ENCODE measurements at places on chromosomes 3 and 15.

GRCh38 chr3:61893840-61894566 is 332.6 kb downstream of the PTPRG start:
- DNase-seq, result no peak

- DNase-seq, result no peak
Measured at GRCh38 chr15:63928185-63928842, 94.6 kb upstream of the HERC1 start.

- DNase-seq, result no peak
Measured at GRCh38 chr15:60529332-60529731, 50.4 kb upstream of the ICE2 start.

DNA sequence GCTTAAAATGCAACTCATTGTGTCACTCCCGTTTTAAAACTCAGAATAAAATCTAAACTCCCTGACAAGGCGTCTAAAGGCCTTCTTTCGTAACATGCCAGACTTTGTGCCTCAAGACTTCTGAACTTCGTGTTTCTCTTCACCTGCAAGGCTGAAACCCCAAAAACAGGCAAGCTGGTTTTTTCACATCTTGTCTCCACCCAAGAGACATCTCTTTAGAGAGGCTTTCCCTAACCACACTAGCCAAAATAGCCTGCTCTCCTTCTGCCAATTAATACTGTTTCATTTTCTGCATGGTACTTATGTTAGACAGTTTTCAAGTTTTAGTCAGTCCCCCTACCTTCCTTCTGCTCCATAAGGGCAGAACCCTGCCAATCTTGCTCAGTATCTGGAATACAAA is 41.6 kb downstream of the RAF1 start:
- DNase-seq, result no peak

DNA sequence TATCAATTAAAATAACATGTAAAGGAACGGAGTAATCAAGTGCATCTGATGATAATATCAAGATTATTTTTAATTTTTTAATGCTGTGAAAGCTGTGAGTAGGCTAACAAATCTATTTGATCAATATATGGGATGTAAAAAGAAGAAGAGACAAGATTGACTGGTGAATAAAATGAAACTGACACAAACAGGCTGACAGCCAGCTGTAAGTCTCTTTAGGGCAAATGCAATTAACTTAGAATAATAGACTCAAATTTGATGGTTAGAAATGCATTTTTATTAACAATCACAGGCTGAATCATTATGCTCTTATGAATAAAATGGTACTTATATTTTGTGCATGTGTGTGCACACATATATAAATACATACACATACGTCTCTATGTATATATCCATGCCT is 68.0 kb downstream of the MDFIC2 start:
- no peak for DNase-seq

GRCh38 chr3:14175383-14176037 is 2.9 kb downstream of the XPC start:
- no peak for DNase-seq

GRCh38 chr15:95610945-95611344 is 719.6 kb upstream of the NR2F2 start:
- DNase-seq, result no peak

- DNase-seq, result no peak
Measured at GRCh38 chr15:40295297-40295696, 12.4 kb upstream of the ANKRD63 start.

GRCh38 chr15:77224352-77224751 is 153.4 kb upstream of the TSPAN3 start:
- no peak for DNase-seq

- no peak for DNase-seq
Measured at GRCh38 chr15:78850941-78851755, 21.5 kb upstream of the MORF4L1 start.

DNA sequence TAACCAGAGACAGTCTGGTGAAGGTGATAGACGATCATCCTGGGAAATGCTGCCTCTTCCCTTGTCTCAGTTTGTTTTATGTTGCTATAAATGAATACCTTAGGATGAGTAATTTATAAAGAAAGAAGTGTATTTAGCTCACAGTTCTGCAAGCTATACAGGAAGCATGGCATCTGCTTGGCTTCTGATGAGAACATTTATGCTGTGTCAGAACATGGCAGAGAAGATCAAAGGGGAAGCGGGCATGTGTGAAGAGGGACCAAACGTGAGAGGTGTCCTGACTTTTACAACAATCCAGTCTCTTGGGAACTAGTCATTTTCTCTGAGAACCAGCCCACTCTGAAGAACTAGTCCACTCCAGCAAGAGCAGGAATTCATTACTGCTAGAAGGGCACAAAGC is 9.6 kb downstream of the CMC1 start:
- DNase-seq, result no peak

DNA sequence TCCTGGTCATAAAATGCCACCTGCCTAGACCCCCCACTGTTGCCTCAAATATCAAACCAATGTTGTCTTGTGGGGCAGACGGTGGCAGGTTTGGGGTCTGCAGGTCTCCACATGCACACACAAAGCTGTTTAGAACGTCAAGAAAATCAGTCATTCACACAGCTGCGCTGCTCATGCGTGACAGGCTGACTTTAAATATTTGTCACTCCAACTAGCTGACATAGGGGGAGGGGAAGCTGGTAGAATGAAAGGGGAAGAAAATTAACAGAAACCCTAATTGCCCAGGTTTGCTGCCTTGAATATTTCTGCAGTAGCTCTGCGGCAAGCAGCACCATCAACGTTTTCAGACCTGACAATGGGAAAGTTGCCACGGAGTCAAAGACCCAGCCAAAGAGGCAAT is 201.8 kb downstream of the ABHD5 start:
- DNase-seq, result no peak

DNA sequence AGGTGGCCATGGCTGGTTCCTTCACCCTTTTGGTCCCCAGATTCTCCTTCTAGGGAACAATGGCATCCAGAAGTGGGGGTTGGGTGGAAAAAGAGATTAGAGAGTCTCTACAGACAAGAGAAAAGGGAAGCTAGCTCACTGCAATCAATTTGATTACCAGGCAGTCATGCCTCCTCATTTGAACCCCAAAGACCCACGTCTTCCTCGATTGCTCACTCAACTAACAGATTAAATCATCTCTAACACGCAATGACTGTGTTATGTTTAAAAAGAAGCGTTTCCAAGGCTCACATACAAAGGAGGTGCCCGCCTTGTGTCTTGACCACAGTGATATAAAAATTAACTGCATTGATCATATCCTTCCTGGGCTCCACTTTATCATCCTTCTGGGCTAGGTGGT is 57.6 kb downstream of the BHLHE40 start:
- DNase-seq, result no peak

- no peak for DNase-seq
Measured at GRCh38 chr15:30922480-30923311, 19.0 kb downstream of the FAN1 start.

GRCh38 chr3:74033806-74034205 is 409.1 kb upstream of the PDZRN3 start:
- no peak for DNase-seq

- no peak for DNase-seq
Measured at GRCh38 chr15:32029862-32030781, at the start of gene CHRNA7. Gene CHRNA7 (plus strand): TSS chr15:32030515. CDS start chr15:32030595, 80 bp downstream.

GRCh38 chr3:127536830-127537812 is 53.4 kb downstream of the TPRA1 start:
- DNase-seq, result no peak

GRCh38 chr3:160754371-160754854 is 1.6 kb upstream of the PPM1L start:
- DNase-seq, result no peak

DNA sequence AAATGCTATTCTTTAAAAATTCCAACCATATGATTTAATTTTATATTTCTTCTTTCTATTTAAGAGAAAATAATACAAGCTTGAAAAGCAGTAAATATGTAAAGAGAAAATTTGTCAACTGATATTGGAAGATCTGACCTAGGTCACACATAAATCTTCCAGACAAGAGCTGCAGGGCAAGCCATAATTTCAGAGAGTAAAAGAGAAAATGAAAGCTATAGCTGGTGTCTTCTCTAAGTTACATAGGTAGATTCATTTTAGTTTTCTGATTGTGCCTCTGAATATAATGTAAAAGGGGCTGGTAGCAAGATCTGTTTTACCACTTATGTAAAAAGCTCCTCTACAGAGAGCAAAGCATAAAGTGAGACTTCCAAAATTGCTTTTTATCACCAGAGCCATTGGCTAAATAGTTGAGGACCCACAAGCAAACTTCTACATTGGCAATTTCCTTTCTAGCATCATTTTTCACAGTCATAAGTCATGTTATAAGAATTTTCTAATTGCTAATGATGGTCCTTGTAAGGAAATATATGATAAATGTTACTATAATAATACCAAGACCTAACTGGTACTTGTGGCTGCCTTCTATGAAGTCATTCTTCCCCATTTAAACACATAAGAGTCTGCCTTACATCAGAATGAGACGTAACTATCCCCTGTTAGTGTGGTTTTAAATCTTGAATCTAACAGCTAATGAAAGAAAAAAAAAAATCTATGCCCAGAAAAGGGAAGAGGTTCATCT is 80.8 kb upstream of the SKOR1 start:
- no peak for DNase-seq

DNA sequence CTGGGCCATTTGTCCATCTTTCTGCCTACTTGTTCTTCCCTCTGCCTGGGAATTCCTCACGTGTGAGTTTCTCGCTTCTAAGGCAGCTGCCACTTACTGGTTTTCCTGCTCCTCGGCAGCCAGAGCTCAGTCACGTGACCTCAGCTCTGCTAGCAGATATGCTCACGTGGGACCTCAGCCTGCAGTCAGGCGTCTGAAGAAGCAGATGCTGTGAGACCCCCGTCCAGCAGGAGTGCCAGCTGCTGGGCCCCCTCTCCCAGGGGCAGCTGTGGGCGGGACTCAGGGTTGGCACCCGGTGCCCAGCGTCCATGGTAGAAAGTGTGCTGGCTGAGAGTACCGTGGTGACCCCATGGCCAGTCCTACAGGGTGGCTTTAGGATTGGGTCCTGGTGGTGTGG is 161.3 kb upstream of the TLE3 start:
- DNase-seq, result no peak

DNA sequence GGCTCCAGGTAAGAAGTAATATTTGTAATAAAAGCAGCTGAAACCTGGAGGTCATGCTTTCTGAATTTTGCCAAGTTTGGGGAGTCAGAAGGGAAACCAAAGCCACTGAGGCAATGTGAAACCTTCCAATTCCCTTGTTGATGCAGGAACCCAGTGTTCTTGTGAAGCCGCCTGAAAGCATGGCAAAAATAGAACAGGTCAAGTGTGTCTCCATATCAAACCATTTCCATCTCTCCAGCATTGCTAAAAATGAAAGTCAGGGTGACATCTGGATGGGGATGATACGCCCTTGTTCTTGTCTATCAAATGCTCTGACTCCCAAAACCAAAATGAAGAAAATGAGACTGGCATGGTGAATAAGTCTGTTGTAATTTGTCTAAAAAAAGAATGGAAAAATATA is 362.5 kb downstream of the VPS13C start:
- DNase-seq, result no peak

- DNase-seq, result no peak
Measured at GRCh38 chr3:88123526-88123925, 26.2 kb upstream of the C3orf38 start.

DNA sequence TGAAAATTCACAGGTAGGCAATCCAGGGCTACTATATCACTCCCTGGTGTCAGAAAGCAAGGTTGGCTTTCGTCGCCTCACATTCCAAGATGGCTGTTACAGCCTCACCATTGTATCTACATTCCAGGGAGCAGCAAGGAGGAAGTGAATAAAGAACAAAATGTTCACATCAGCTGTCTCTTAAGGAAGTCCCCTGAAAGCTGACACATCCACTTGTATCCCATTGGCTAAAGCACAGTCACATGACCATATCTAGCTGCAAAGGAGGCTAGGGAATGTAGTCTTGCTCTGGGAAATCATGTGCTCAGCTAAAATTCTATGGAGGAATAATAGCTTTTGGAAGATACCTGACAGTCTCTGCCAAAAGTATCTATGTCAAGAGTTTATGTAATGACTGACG is 12.8 kb upstream of the GATA2 start:
- no peak for DNase-seq

DNA sequence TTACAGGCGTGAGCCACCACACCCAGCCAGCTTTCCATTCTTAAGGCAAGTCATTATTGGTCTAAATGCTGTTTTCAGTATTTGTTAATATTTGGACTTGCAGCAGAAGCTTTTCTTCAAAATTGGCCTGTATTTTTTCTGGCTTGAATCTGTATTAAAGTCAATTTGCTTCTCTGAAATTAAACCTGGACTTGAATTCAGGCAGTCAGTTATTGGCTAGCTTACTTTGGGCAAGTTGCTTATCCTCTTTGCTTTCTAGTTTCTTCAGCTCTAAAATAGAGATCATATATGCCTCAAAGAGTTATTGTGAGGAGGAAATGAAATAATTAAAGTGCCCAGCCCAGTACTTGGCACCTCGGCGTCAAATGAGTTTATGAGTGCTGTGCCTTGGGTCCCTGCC is 17.3 kb downstream of the STARD9 start:
- DNase-seq, result no peak

DNA sequence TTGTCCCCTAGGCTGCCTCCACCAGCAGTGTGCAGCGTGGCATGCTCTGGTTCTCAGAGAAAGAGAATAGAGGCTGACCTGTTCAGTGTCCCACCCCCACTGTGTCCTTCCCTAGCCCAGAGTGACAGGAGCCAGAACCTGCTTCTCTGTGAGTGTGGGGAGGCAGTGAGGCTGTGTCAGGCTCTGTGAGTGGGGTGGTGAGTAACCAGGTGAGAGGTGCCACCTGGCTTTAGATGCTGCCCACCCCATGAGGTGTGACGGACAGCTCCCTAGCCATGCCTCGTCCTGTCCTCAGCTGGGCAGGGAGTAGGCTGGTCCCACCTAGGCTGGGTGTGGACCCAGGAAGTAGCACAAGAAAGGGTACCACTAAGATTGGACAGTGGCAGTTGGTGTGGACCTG is 6.3 kb downstream of the TEX264 start:
- no peak for DNase-seq

GRCh38 chr3:55801068-55801467 is 314.0 kb upstream of the WNT5A start:
- no peak for DNase-seq

All from cerebellar nuclear complex (tissue), 1 donor.